ENCODE measurements at places on chromosomes 7 and 10. TPM values are rescaled to one million over a fixed set of nuclear protein-coding genes. Genes with fewer than 3 reads are reported as not detected.
A peak's percentile ranks its signal among the peaks of the same experiment; 100 is the strongest.

The DNAJB6 gene
- total RNA-seq: 137 TPM

GRCh38 chr7:112272921-112273561, 66.5 kb downstream of the ZNF277 start:
- no peaks in the 10 kb centered on the region for H3K27me3 ChIP-seq
- no peak for DNase-seq
- H3K36me3 ChIP-seq: no peaks in the 10 kb centered on the region
- no peaks in the 10 kb centered on the region for H3K4me1 ChIP-seq
- no peak overlapping the region for H3K4me3 ChIP-seq

- no peak overlapping the region for H3K4me3 ChIP-seq
- H3K36me3 ChIP-seq: no peaks in the 10 kb centered on the region
- no peaks in the 10 kb centered on the region for H3K4me1 ChIP-seq
- no peak overlapping the region for H3K27ac ChIP-seq
- DNase-seq: no peak
These were observed 17.2 kb downstream of the TSPAN13 start for GRCh38 chr7:16770657-16771329.

- no peak overlapping the region for H3K27ac ChIP-seq
- no peaks in the 10 kb centered on the region for H3K36me3 ChIP-seq
- no peaks in the 10 kb centered on the region for H3K27me3 ChIP-seq
These were observed 458.2 kb upstream of the NPVF start for GRCh38 chr7:25686493-25686892.

The POLR2J3 gene
- 29.2 TPM for total RNA-seq

The SH2D4B gene
- 0.20 TPM for total RNA-seq

GRCh38 chr10:104608091-104608828, 32.8 kb upstream of the SORCS3 start:
- H3K4me1 ChIP-seq: no peaks in the 10 kb centered on the region
- H3K27ac ChIP-seq: no peak overlapping the region
- no peak for DNase-seq
- no peaks in the 10 kb centered on the region for H3K36me3 ChIP-seq

GRCh38 chr10:57654856-57655255, 612.8 kb downstream of the IPMK start:
- DNase-seq: no peak
- no peaks in the 10 kb centered on the region for H3K36me3 ChIP-seq
- H3K27me3 ChIP-seq: no peaks in the 10 kb centered on the region
- H3K4me3 ChIP-seq: no peak overlapping the region
- H3K4me1 ChIP-seq: no peaks in the 10 kb centered on the region
- H3K27ac ChIP-seq: no peak overlapping the region

The GNGT1 gene
- not detected for total RNA-seq

The WNT2 gene
- 0.79 TPM for total RNA-seq

DNA sequence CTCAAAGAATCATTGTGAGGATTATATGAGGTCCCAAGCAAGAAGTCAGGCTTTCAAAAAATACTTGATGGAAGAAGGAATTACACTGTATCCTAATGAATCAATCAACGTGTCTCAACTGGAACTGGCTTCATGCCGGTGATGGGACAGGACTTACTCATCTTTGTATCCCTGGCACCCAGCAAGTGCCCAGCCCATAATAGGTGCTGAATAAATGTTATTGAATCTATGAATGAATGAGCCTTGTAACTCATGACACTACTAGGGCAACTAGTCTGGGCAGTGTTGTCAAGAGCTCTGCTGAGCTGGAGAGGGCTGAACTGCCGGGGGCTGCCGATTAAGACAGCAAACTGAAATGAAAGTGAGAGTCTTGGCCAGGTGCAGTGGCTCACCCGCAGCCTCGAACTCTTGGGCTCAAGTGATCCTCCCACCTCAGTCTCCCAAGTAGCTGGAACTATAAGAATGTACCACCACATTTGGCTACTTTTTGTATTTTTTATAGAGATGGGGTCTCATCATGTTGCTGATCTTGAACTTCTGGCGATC, 87.2 kb upstream of the KIF5B start:
- no peaks in the 10 kb centered on the region for H3K27me3 ChIP-seq
- H3K36me3 ChIP-seq: no peaks in the 10 kb centered on the region
- no peak overlapping the region for H3K27ac ChIP-seq
- DNase-seq: no peak

The MKI67 gene
- total RNA-seq: 22.4 TPM

DNA sequence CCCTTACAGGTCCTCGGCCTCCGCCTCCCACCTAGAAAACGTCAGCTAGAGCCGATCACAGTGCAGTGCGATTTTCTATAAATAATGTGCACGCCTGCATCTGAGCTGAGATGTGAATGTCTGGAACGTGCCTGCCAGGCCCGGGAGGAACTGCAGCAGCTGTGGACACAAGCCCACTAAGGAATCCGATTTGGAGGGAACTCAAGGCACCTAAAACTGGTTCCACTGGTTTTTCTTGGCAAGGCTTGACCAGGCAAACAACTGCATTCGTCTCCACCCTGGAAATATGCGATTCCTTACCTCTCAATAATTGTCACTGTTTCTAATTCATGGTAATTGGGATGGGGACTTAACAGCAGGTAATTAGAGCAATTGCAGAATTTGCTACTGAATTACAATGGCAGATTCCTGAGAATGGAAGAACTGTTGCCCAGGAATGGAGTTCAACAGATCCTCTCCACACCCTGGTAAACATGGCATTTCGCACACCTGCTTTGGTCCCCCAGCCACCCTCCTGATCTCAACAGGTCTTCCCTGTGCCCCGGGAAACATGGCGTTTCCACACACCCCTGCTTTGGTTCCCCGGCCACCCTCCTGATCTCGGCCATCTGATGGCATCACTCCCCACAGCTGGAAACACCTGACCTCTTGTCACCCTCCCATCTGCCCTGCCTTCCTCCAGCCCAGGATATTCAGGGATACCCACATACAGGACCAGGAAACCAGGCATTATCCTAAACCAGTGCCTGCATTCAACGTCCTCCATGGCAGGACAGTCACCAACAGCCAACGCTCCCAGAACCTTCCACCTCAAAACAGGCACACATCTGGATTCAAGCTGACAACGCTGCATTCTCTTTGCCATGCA, 76.0 kb downstream of the DIP2C start:
- H3K27ac ChIP-seq: no peak overlapping the region
- no peak overlapping the region for H3K4me3 ChIP-seq
- peaks cover 63% of the 10 kb centered on the region for H3K4me1 ChIP-seq
- peak; percentile 73 for DNase-seq
- no peaks in the 10 kb centered on the region for H3K27me3 ChIP-seq

The RPA3 gene
- total RNA-seq: 34.0 TPM

The SEPHS1 gene
- total RNA-seq: 66.0 TPM

The GIMAP4 gene
- total RNA-seq: 21.5 TPM

DNA sequence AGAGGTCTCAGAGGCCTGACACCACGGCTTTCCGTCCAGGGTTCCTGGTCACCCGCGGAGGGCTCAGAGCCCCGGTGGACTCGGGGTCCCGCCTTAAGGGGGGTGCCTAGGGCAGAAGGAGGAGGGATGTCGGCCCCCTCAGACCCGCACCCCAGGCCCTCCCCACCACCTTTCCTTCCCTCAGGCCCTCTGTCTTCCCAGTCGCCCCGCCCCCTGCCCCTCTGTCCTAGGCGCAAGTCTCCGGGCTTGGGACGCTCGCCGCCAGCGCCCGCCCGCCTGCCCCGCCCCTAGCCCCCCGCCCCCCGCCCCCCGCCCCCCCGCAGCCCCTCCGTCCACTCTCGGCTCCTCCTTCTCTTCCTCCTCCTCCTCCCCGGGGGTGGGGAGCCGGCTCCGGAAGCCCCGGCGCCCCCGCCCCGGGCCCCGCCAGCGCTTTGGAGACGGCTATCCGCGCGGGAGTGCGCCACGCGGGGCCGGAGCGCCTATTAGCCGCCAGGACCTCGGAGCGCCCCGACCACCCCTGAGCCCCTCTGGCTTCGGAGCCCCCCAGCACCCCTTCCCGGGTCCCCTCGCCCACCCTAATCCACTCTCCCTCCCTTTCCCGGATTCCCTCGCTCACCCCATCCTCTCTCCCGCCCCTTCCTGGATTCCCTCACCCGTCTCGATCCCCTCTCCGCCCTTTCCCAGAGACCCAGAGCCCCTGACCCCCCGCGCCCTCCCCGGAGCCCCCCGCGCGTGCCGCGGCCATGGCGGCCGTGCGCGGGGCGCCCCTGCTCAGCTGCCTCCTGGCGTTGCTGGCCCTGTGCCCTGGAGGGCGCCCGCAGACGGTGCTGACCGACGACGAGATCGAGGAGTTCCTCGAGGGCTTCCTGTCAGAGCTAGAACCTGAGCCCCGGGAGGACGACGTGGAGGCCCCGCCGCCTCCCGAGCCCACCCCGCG, at the start of gene AEBP1:
Gene AEBP1, plus strand, starts transcription at position 423 of the 937 bp plus-strand sequence. Its CDS starts 321 bp downstream, at position 744.
- peaks cover 29% of the 10 kb centered on the region for H3K36me3 ChIP-seq
- no peak for DNase-seq
- peaks cover 2% of the 10 kb centered on the region for H3K27me3 ChIP-seq
- H3K4me3 ChIP-seq: peak within 1 kb of the TSS; percentile 52

- H3K4me1 ChIP-seq: no peaks in the 10 kb centered on the region
- DNase-seq: no peak
- no peaks in the 10 kb centered on the region for H3K36me3 ChIP-seq
These were observed 114.6 kb downstream of the PRKCQ start for GRCh38 chr10:6465437-6465836.

GRCh38 chr10:90403211-90404000, 454.4 kb downstream of the HTR7 start:
- H3K4me3 ChIP-seq: no peak overlapping the region
- no peak for DNase-seq
- no peaks in the 10 kb centered on the region for H3K4me1 ChIP-seq
- no peak overlapping the region for H3K27ac ChIP-seq
- no peaks in the 10 kb centered on the region for H3K36me3 ChIP-seq
- no peaks in the 10 kb centered on the region for H3K27me3 ChIP-seq

The GPC2 gene
- 6.1 TPM for total RNA-seq

GRCh38 chr10:61786728-61787127, 114.8 kb upstream of the ARID5B start:
- no peak for DNase-seq
- H3K27me3 ChIP-seq: no peaks in the 10 kb centered on the region
- no peak overlapping the region for H3K4me3 ChIP-seq
- no peaks in the 10 kb centered on the region for H3K4me1 ChIP-seq
- no peak overlapping the region for H3K27ac ChIP-seq
- H3K36me3 ChIP-seq: no peaks in the 10 kb centered on the region

The ATOH7 gene
- 0.39 TPM for total RNA-seq

The TCF7L2 gene
- total RNA-seq: 12.9 TPM

DNA sequence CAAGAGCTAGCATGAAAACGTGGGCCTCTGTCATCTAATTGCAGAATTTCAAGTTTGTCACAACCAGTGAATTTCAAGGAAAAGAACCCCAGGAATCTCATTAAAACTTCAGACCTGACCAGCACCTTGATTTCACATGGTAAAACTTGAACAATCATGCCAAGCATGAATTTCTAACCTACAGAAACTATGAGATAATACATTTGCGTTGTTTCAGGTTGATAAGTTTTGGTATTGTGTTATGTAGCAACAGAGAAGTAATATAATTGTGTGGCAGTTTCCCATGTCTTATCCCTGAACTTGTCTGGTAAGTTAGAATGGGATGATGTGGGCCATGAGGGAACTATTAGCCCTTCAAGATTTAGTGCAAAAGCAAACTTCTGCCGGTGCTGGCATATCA, 530.1 kb downstream of the ANKRD7 start:
- H3K4me3 ChIP-seq: no peak overlapping the region
- H3K36me3 ChIP-seq: no peaks in the 10 kb centered on the region
- no peak for DNase-seq
- no peaks in the 10 kb centered on the region for H3K27me3 ChIP-seq
- no peaks in the 10 kb centered on the region for H3K4me1 ChIP-seq

GRCh38 chr10:15038416-15038815, 5.3 kb upstream of the OLAH start:
- H3K4me3 ChIP-seq: no peak overlapping the region
- H3K27me3 ChIP-seq: no peaks in the 10 kb centered on the region
- no peaks in the 10 kb centered on the region for H3K36me3 ChIP-seq
- H3K27ac ChIP-seq: no peak overlapping the region
- H3K4me1 ChIP-seq: peaks cover 3% of the 10 kb centered on the region
- no peak for DNase-seq

- H3K36me3 ChIP-seq: peaks cover 5% of the 10 kb centered on the region
- no peaks in the 10 kb centered on the region for H3K27me3 ChIP-seq
- no peak overlapping the region for H3K4me3 ChIP-seq
These were observed 19.5 kb downstream of the ATP6V1F start for GRCh38 chr7:128882134-128882533.

The ASB4 gene
- total RNA-seq: 0.72 TPM

The SPDYE2 gene
- not detected for total RNA-seq

The MSMB gene
- not detected for total RNA-seq

DNA sequence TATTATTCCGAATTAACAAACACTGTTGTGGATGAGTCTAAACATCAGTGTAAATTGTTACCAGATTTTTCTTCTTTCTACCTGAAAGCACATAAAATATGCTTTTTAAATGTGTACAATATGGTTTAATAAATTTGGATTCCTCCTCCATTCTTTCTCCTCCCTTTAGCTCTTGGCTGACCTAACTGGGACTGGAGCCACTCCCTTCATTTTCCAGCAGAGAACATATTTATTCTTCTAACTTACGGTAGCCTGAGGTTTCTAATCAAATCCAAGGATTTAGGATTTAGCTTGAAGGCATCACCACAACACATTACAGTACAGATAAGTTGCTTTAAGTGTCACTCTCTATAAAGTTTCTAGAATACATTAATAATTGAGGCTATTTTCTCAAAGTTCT, 88.2 kb upstream of the SEMA3C start:
- no peak overlapping the region for H3K27ac ChIP-seq
- no peaks in the 10 kb centered on the region for H3K36me3 ChIP-seq
- DNase-seq: no peak
- no peaks in the 10 kb centered on the region for H3K4me1 ChIP-seq
- no peak overlapping the region for H3K4me3 ChIP-seq
- H3K27me3 ChIP-seq: no peaks in the 10 kb centered on the region

DNA sequence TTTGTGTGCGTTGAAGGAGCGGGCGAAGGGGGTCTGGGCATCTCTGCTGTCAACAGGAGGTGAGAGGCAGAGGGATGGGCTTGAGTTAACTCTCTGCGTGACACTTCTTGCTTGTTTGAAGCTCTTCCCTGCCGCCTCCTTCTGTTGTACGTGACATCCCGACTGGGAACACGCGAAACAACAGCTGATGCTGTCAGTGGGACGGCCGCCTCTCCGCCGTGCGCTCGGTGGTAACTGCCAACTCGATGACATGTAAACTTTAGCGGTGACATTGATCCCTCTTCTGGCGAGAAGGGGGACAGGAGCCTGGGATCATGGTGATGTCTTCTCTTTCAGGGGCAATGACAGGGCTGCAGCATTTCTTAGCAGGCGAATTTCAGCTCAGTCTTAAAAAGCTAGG, 394.5 kb downstream of the TYW1 start:
- DNase-seq: no peak
- no peak overlapping the region for H3K4me3 ChIP-seq
- H3K4me1 ChIP-seq: no peaks in the 10 kb centered on the region
- H3K36me3 ChIP-seq: no peaks in the 10 kb centered on the region
- no peak overlapping the region for H3K27ac ChIP-seq
